Caco-2 (cell line): ENCODE measurements at places on chromosomes 16 and 17.

GRCh38 chr16:25553711-25554436 is 137.9 kb upstream of the HS3ST4 start:
- DNase-seq, result peak; percentile 4

DNA sequence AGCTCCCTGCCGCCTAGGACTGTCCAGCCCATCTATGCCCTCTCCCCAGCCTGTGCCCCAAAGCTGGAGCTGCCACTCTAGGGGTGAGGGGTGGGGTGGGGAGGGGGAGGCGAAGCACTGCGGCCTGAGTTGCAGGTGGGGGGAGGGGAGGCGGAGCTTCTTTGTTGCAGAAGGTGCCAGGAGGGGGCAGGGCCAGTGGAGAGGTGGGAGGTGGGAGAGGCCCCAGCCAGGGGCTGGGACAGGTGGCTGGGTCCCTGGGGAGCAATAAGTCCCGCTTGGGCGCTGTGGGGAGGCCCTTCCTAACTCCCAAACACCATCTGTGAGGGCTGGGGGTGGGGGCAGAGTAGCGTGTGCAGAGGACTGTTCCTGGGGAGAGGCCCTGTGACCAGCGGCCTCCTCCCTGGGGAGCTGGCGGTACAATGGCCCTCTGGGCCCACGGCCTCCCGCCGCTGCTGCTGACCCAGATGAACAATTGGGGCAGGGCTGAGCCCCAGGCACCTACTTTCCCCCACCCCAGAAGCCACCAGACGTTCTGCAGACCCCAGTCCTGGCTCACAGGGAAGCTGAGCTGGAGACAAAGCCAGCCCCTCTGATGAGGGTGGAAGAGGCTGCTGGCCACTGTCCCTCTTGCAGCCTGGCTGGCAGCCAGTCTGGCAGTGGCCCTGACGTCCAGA is 2.2 kb upstream of the NTN3 start:
- peak; percentile 47 for DNase-seq

- DNase-seq, result no peak
Observed at GRCh38 chr17:431494-431893, 78.9 kb upstream of the RPH3AL start.

GRCh38 chr16:47018223-47018891 is 44.9 kb upstream of the DNAJA2 start:
- peak; percentile 72 for DNase-seq

DNA sequence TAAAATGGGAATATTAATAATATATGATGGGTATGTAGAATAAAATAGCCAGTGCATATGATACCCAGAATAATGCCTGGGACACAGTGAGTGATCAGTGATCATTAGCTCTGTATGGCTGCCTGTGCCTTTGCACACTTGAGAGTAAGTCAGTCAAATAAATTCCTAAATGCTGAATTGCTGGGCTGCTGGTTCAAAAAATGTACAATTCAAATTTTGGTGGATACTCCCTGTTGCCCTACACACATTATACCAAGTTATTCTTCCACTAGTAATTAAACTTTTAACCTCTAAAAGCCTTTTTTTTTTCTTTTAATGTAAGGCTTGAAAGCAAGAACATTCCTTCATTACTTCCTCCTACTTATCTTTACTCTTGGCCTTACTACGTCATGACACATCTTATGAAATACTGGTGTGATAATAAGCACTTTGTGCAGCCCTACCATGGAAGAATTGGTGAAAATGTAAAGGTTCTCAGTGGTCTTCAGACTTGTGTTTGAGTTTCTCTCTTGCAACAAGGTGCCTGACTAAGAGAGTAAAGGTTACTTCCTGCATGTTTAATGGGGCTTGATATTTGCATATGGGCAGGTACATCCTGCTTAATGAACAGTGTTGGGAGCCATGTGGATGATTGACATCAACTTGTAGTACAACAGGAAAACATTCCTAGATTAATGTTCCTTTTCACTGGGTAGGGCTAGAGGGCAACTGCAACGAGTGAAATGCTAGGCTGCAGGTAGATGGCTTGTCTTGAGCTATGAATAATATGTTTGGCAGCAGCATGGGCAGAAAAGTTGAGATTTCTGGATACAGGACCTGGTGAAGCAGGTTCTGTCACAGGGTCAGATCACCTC is 84.3 kb downstream of the PRKCA start:
- DNase-seq, result peak; percentile 39

DNA sequence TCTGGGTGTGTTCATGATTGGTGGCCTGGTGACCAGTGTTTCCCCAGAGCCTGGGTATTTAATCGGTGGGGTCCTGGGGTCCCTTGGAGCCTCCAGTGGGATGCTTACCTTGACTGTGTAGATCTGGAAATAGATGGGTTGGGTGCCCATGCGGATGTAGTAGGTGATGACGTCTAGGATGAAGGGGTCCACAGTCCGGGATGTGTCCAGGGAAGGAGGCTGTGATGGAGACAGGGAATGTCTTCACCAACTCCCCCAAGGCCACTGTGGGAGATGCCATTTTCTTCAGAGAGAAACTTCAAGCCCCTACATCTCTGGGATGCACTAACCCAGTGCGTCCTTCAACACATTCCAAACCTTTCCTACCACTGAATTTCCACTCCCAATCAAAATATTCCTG is 24.1 kb upstream of the MFSD6L start:
- DNase-seq, result no peak

- no peak for DNase-seq
Observed at GRCh38 chr16:50684823-50685461, 3.8 kb upstream of the SNX20 start.

DNA sequence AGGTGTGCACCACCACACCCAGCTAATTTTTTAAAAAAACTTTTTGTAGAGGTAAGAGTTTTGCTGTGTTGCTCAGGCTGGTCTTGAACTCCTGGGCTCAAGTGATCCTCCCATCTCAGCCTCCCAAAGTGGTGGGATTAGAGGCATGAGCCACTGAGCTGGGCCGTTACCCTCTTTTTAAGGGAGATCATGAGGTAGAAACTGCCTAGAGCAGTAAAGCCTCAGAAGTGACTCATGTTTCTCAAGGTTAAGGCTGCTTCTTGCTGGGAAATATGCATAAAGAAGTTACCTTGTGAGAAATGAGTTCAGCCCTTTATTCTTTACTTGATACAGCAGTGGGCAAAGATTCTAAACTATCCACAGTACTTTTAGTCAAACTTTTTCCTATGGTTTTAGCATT is 38.2 kb downstream of the GRB2 start:
- no peak for DNase-seq

DNA sequence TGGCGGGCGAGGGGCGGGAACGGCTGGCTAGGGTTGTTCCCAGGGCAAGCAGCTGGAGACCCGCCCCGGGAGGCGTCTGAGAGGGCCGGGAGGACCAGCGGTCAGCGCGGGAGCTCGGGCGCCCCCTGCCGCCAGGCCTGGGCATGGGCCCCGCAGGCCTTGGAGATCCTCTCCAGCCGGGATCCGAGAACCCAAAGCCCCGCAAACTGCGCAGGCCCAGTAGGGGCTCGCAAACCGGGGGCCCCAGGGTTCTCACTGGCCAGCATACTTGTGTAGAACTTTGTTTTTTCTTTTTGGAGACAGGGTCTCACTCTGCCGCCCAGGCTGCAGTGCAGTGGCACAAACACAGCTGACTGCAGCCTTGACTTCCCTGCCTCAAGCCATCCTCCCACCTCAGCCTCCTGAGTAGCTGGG is 20.8 kb upstream of the ZNF423 start:
- peak; percentile 68 for DNase-seq

DNA sequence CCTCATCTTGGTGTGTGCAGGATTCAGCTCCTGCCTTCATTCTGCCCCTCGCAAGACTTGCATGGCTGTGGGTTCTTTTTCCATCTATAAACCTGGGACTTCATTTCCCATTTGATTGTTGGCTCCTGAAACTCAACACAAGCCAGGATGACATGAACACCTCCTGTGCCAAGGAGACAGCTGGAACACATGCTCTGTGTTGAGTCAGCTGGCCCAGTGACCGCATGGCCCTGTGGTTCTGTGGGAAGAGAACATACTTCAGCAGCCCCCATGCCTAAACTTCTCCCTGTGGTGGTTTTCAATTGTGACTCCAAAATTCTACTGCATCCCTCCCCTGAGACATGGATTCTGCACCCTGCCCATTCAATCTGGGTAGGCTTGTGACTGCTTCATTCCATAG is 57.9 kb upstream of the FOXF1 start:
- DNase-seq, result no peak

DNA sequence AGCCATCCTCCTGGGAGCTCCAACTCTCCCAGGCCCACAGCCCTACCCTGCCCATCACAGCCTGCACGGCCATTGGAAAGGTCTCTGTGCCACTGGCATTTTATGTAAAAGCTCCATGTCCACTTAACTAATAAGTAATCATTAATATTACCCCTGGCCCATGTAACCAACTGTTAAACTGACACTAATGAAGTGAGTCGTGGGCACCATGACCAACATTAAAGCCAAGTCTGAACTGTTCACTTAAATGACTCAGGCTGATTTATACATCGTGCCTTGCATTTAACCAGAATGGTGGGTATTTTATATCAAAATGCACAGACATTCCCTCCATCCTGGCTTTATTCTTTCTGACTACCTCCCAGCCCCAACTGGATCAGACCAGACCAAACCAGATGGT is 229.3 kb downstream of the SOX9 start:
- DNase-seq, result no peak
